ENCODE measurements at places on chromosomes 6 and 20.

DNA sequence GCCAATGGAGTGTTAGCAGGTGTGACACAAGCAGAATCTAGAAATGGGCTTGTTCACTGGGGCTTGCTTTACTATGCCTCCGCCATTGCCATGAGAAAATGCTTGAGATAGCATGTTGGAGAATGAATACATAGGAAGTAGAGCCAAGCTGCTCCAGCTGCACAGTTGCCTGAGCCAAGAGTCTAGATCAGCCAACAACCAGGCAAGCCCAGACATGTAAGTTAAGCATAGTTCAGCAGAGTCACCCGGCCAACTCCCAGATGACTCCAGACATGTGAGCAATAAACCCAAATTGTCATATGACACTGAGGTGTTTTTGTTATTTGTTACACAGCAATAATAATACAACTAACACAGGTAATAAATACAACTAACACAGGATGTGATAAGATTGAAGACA lies 167.9 kb downstream of the HAO1 start:
- DNase-seq: no peak

GRCh38 chr6:650098-650497 lies 6.8 kb downstream of the HUS1B start:
- DNase-seq: no peak

DNA sequence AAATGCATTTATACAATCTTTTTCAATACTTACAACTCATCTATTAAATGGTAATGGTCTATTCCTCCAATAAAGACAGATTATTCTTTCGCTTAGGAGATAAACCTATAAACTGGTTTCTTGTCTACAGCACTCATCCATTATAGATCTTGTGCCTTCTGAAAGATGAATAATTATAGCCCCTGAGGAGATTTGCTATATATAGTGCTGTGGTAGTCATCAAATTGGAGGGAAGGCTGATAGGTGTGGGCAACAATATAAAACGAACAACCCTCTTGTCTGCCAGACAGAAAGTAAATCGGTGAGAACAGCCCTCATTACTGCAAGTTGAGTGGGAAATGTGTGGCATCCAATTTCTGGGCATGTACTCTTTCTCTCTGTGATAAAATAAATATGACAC lies 292.5 kb upstream of the CNR1 start:
- DNase-seq: no peak

- DNase-seq: peak; percentile 6
These were observed 54.6 kb upstream of the POLR1H start for GRCh38 chr6:30006170-30007131.

- no peak for DNase-seq
These were observed 20.6 kb upstream of the ZBTB24 start for GRCh38 chr6:109503327-109504224.

DNA sequence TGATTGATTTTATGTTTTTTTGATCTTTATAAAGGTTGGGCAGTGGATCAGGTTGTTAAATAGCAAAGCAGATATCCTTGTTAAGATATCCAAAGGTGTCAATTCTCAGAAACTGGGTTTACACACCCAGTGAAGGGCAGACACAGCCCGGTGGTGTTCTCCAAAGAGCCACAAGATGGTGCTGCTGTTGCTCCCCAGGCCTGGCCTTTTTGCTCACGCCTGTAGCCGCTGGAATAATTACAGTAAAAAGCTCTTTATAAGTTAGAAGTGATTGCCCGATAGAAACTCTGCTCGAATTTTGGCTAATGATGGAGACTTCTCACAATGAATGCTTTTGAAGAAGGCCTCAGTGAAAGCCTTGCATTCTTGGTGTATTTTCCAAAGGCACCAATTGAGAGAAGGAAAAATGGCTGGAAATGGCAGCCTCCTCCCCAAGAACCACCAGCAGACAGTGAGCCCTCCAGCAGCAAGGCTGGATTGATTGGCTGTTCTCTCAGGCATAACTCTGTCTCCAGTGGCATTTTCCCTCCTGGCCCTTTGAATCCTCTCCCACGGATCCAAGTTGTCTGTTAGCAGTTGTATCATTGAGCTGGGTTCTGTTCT lies 120.5 kb upstream of the CHD6 start:
- DNase-seq: peak; percentile 46

GRCh38 chr20:58094160-58094559 lies 134.3 kb downstream of the ANKRD60 start:
- no peak for DNase-seq

- DNase-seq: no peak
These were observed 101.5 kb upstream of the MARCKS start for GRCh38 chr6:113755449-113756289.

DNA sequence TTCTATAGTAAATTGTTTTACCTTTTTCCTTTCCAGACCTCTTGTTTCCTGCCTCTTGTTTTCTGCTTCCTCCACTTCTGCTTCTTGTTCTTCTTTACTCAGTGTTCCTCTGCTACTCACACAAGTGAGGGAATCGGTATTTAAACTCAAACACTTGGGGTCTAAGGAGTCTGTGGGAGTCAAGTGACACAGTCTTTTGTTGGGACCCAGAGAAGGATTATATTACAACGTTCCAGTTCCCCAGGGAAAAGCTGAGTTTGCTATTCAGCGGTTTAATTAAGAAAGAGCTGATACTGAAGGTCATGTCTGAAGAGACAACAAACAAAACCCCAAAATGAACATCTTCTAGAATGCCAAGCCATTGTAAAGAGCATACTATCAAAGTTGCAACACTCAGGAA lies 107.8 kb upstream of the CITED2 start:
- DNase-seq: no peak

GRCh38 chr20:61560361-61560853 lies 308.3 kb downstream of the CDH4 start:
- no peak for DNase-seq

- no peak for DNase-seq
These were observed 223.9 kb downstream of the ERMARD start for GRCh38 chr6:169975286-169975685.

DNA sequence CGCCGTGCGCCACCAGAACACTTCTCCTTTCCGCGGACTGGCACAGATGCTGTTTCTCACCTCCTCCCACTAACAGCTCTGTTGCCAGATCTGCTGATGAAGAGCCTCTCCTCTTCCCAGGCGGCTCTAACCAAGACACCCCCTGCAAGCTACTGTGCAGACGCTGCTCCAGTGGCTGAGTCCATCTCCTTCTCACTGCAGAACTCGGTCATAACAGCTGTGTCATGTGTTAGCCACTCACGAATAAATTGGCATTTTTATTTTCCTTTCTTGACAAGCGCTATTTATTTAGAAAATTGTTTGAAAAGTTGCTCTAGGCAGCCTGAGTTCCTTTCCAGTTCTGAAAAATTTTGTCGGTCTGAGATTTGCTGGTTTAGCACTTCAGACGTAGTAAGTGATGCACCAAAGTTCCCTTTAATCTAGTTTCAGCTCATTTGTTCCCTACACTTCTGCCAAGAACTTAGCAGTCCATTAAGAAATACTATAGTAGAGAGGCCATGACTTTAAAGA lies 12.8 kb upstream of the PLEKHG1 start:
- no peak for DNase-seq

- DNase-seq: no peak
These were observed 406.1 kb upstream of the SOX4 start for GRCh38 chr6:21187485-21187884.

- no peak for DNase-seq
These were observed 59.7 kb downstream of the ALDH5A1 start for GRCh38 chr6:24554474-24554873.

GRCh38 chr6:142947714-142948480 lies 2.9 kb upstream of the HIVEP2 start:
- peak; percentile 36 for DNase-seq

DNA sequence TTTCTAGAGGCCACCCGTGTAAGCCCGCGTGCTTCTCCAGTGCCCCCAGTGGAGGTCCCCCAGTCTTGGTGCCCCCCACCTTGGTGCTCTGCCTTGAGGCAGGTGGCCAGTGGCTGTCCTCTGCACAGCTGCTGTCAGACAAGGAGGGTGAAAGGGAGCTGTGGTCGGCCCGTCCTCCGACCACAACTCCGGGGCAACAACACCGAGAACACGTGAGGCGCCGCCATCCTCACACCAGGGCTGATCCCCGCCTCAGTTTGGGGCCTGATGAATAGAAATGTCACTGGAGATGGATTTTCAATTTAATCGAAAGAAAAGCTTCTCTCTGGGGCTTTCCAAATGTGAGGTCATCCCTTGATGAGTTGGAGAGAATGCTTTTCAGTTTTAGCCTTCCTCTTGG lies 304.6 kb downstream of the CDH4 start:
- DNase-seq: no peak

GRCh38 chr6:41061196-41061726 lies 8.3 kb downstream of the APOBEC2 start:
- DNase-seq: no peak

- no peak for DNase-seq
These were observed 312.3 kb downstream of the ESR1 start for GRCh38 chr6:152119831-152120230.

- peak; percentile 22 for DNase-seq
These were observed 26.7 kb downstream of the SAYSD1 start for GRCh38 chr6:39088331-39088730.

- no peak for DNase-seq
These were observed 1.4 kb upstream of the PPP1R18 start for GRCh38 chr6:30687659-30688431.

GRCh38 chr20:23111307-23111943 lies 25.3 kb upstream of the CD93 start:
- no peak for DNase-seq

GRCh38 chr6:99079058-99079457 lies 131.3 kb upstream of the FBXL4 start:
- no peak for DNase-seq

- DNase-seq: no peak
These were observed 594.6 kb upstream of the FLRT3 start for GRCh38 chr20:14932040-14932439.

GRCh38 chr20:31801508-31801907 lies 17.6 kb upstream of the MYLK2 start:
- no peak for DNase-seq

DNA sequence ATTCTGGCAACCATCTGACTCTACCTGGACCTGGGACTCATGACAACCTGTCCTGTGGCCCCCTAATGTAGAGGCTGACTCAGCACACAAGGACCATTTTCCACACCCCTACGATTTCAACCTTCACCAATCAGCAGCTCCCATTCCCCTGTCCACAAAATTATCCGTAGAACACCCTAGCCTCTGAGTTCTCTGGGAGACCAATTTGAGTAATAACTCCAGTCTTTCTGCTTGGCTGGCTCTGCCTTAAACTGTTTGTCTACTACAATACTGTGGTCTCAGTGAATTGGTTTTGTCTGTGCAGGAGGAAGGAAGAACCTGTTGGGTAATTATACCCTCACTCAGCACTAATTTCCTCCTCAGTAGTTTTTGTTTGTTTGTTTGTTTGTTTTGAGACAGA lies 99.3 kb upstream of the MRPS10 start:
- no peak for DNase-seq

- DNase-seq: no peak
These were observed 3.4 kb downstream of the NKX2-4 start for GRCh38 chr20:21393816-21394519.

DNA sequence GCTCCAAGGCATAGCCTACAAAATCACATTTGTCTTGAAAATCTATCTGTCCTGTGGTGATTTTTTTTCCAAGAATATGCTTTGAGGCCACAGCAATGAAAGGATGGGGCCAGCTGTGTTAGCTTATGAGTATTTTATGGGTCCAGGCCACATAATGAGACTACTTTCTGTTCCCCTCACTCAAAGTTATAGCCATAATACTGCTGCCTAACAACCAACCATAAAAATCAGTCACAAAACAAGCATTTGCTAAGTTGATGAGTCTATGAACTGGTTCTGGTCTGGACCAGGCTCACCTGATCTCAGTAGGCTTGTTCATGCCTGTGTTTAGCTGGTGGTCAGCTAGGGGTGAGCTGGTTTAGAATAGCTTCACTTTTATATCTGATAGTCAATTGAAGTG lies 192.5 kb upstream of the PLCB4 start:
- DNase-seq: no peak

DNA sequence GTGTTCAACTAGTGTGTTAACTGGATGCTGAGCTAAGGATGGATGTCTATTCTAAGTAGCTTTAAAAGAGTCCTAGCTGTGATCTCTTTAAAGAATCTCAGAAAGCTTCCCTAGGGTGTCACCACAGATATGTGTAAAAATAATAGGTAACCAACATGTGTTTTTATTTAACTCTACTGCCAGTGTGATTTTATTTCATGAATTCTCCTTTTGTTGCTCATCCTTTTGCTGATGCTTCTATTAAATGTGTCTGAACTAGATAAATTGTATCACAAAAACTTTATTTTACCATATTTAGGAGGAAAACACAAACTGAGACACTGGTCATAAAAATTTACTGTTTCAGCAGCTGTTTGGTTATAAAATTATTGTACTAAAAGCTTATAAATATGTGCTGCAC lies 809.4 kb upstream of the CITED2 start:
- DNase-seq: no peak

- no peak for DNase-seq
These were observed 188.8 kb upstream of the BTBD3 start for GRCh38 chr20:11728937-11729336.

GRCh38 chr6:62492192-62492822 lies 206.3 kb upstream of the KHDRBS2 start:
- no peak for DNase-seq

DNA sequence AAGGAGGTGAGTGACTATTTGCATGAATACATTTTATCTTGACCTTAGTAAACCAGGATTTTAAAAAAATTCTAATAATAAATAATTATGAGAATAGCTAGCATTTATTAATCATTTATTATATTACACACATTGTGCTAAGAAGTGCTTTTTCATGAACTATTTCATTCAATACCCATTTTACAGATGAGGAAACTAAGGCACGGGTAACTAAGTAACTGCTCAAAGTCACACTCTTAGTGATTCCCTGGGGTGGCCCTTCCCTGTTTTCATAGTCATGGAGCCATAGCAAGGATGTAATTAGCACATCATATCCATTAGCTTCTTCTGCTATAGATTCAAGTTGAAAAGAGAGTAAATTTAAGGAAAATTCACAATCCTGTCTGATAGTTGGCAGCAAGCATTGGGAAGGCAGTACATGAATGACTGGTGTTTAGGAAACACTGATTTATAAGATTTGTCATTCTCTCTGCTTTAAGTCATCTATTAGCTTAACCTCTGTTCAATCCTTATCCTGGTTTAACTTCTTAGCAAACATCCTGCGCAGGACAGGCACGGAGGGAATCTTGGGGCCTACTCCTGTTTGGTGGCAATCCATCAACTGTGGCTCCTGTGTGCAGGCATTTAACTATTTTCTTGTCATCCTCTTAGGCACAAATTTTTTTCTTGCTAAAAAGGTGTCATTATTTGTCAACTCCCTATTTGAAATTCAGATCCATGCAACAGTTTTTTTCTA lies 68.3 kb downstream of the RIN2 start:
- no peak for DNase-seq

DNA sequence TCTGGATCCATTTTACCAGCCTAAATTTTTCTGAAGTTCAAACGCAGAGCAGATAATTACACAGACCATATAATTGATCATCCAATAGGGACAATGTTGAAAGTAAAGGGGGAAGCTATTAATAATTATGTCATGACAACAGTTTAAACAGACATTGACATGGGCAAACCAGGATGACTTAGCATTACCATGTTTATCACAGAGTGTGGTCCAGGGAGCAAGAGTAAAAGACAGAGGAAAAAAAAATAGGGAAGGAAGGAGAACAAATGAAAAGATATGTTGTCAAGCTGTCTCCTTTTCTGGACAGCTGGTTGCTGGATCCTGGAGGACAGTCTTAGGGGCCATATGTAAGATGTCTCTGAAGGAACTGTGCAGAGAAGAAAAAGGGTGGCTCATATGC lies 69.4 kb upstream of the FBXL4 start:
- DNase-seq: no peak
